ENCODE measurements at places on chromosomes 6 and 20. TPM values are rescaled to one million over a fixed set of nuclear protein-coding genes. Genes with fewer than 3 reads are reported as not detected.

GRCh38 chr6:4788953-4789584, 12.9 kb downstream of the CDYL start:
- DNase-seq = no peak

- DNase-seq = no peak
Measured at GRCh38 chr6:31354864-31355582, 2.0 kb downstream of the HLA-B start.

The BCAS1 gene
- total RNA-seq = 0.04 TPM

The BANF2 gene
- not detected for total RNA-seq
